ENCODE measurements at places on chromosomes 3 and 15. TPM values are rescaled to one million over a fixed set of nuclear protein-coding genes. Genes with fewer than 3 reads are reported as not detected.

DNA sequence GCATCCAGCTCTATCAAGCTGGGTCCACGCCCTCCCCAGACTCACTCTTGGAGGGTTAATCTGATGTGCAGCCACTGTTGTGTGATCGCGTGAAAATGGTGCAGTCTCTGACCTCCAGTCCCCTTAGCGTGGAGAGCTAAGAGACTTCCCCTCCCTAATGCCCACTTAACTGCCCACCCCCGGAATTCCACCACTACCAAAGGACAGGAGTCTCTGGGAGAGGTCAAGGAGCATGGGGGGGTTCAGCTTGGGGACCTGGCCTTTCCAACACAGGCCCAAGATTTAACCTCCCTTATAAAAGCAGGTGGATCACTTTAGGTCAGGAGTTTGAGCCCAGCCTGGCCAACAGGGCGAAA is 48.8 kb downstream of the CCDC12 start:
- no peak for DNase-seq

CHRD gene
- 0.53 TPM for total RNA-seq

DNA sequence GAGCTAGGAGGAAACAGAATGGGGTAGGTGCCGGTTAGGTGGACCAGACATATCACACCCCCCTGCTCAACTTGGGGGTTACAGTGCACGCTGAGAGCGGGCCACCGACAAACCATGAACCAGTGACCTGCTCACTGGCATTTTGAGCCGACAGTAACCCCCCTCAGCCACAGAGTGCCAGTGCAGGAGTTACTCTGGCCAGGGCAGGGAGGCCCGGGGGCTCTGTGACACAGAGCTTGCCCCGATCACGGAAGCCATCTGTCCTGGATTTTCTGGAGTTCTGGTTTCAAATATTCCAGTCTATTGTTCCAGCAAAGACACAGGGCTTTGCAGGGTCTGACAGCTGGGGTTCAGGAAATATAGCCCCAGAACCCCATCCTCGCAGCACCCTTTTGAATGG is 225.2 kb downstream of the VPS13C start:
- no peak for DNase-seq

C2CD4A gene
- 1.1 TPM for total RNA-seq

- peak; percentile 24 for DNase-seq
Observed at GRCh38 chr3:23396746-23397145, 193.6 kb downstream of the UBE2E2 start.

- no peak for DNase-seq
Observed at GRCh38 chr3:25724948-25725645, 58.1 kb downstream of the NGLY1 start.

AQP9 gene
- total RNA-seq, result not detected

- DNase-seq, result no peak
Observed at GRCh38 chr15:48569591-48570302, 75.8 kb downstream of the FBN1 start.

DNA sequence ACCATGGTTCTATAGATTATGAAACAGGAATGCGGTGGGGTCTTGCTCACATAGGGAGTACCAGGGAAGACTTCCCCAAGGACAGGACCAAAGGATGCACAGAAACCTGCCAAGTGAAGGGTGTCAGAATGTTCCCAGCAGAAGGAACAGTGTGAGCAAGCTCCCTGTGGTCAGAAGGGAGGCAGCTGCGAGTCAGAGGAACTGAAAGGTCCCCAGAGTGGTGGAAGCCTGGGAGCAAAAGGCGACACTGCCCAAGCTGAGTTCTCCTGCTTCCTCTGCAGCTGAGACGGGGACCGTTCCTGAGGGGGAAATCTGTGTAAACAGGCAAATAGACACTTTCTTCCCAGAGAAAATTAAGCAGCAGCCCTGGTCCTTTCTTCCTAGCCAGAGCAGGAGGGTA is 14.2 kb upstream of the SLC6A6 start:
- DNase-seq, result no peak

TP63 gene
- total RNA-seq, result not detected

RPL39L gene
- total RNA-seq, result 16.8 TPM

GPR156 gene
- total RNA-seq, result 0.27 TPM

DNA sequence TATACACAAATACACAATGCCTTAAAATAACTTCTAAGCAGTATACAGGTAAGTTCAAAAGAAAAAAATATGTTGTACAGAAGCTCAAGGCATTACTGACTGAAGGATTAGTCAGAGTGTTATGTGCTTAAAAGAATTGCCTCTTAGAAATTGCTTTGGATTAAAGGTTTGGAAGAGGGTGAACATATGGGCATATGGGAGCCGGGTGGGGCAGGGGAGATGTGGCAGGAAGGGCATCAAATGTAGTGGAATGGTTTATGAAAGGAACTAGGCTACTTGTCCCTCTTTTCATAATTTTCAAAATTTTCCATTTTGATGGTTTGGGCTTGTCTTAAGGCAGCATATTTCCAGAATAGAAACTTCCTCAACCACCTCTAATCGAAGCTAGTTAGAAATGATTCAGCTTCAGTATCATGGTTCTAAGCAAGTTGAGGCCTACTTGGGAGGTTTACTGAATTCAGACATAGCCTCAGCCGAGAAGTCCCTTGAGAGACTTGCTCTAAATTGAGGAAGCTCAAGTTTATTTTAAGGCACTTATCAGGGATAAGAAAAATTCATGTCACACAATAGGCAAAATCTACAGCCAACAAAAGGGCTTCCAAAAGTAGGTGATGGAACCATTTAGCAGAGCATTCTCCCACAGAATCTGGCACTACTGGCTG is 10.1 kb upstream of the GOLGB1 start:
- no peak for DNase-seq

DNA sequence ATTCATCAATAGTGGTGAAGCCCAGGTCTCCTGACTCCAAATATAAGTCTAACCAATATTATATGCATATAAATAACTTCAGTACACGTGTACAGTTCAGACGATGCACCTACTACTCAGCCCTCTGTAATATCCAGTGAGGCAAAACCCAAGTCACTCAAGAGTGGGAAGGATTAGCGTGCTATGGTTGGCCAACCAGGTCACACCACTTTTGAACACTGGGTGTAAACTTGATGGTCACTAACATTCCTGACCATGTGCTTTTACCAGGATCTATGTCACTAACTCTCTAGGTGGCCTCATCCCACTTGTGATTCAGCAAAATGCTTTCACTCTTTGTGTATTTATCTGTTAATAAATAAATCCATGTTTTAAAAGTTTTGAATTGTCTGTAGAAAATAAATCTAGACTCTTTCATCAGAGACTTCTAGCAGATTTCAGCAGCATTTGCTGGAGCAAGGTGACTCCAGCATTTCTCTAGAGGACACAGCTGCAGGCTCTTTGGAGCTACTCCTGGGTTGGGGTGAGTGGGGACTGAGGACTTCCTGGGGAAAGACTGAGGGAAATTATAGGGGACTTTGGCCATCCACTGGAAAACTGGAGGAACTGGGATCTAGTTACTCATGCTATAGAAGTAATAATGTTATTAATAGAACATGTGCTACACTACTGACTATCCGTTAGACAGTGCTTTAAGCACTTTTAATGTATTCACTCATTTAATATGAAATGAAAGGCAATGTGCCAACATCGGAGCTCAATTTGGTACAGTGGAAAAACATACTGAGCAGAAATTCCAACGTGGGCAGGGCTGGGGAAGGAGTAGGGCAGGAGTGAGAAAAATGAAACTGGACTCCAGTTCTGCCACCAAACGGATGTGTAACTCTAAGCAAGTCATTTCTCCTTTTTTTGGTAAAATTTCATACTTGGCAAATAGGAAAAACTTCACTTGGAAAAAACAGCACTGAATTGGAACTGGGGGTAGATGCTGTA is 97.9 kb downstream of the RORA start:
- DNase-seq, result no peak

HHLA2 gene
- not detected for total RNA-seq

CLASP2 gene
- 62.9 TPM for total RNA-seq

GASK1A gene
- not detected for total RNA-seq

DNA sequence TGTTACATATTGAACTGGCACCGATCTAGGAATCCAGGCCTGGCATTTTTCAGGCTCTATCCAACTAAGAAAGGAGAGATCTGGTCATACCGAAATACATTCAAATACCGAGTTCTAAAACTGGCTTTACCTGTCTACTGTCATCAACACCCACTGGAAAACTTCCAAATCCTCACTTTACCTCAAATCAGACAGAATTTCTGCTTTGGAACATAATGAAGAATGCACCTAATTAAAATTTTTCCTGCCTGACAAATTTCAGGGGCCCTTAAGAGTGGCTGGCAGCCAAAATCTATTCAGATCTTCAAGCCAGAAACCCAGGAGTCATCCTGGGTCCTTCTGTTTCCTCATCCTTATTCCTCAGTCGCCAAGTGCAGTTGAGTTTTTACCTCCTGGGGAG is 198.6 kb upstream of the FEZF2 start:
- no peak for DNase-seq

GRCh38 chr15:80060356-80061006 is 1.0 kb downstream of the ZFAND6 start:
- peak; percentile 58 for DNase-seq

ARL6 gene
- total RNA-seq, result 5.8 TPM

DNA sequence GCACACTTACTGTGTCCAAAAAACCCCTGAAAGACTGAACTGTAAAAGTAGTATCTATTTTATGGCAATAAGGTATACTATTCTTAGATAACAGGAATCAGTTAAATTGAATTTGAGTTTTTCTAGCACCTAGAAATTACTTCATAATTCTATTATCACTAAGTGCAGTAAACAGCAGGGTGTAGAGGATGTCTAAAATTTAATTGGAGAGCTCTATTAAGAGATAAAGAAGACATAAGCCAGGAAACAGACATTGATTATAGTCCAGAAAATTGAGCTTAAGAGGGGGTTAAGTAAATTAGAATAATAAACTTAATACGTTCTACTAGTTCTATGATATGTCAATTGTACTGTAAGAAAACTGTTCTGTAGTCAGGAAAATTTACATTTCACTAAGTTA is 403.5 kb upstream of the CBLB start:
- DNase-seq, result no peak

GRCh38 chr3:122890077-122890719 is 95.3 kb downstream of the SLC49A4 start:
- DNase-seq, result peak; percentile 25

GRCh38 chr3:183178833-183179549 is 16.5 kb upstream of the LAMP3 start:
- peak; percentile 37 for DNase-seq

- DNase-seq, result no peak
Observed at GRCh38 chr3:187773233-187774184, 28.2 kb upstream of the BCL6 start.

SI gene
- total RNA-seq, result not detected

GRCh38 chr3:197545571-197545970 is 10.2 kb downstream of the BDH1 start:
- DNase-seq, result no peak

DNA sequence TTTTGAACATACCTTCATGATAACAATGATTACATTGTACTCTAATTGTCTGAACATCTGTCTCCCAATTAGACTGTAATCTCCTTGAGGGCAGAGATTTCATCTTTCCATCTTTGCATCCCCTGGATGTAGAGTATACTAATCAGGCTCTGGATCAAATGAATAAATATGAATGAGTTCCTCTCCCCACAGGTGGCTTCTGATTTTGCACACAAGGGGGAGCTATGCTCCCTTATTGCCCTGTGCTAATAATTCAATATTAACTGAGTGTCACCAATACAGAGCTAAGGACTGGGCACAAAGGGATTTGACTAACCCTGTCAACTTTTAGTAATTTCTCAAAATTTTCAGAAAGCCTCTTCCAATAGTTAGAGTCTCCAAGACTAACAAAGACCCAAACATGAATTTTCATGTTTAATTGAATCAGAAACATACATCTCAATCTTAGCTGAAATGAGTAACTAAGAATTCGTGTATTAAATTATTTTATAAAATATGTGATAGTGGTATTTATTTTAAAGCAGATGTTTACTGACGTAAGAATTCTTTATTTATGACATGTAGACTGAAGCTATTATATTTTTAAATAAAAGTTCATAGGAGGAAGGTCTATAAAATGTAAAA is 3.0 kb downstream of the DUOXA1 start:
- peak; percentile 37 for DNase-seq

DNA sequence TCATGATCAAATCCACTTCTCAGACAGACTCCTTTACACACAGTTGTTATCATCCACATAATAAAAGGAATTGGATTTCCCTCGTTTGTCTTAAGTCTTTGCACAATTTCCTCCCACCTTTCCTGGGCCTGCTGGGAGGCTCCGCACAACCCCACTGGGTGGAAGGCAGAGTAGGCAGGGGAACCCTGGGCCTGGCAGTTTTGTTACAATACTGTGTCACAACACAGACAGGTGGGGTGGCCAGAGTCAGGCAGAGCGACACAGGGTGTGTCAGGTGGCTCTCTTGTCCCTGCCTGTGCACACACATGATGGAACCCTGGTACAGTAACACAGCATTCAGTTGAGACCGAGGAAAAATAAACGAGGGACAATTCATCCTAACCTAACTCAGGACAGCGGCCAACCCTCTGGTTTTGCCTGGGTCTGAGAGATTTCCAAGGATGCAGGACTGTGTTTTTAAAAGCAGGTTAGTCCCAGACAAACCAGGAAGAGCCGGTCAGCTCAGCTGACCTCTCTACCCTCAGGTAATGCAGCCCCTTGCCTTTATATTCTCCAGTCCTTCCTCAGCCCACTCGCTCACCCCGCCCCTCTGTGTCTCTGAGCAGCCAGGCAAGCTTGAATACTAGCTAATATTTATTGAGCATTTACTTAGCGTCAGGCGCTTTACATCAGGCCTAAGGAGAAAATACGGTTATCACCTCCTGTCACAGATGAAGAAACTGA is 8.8 kb upstream of the FAM174B start:
- DNase-seq, result no peak

ADAMTS9 gene
- 22.6 TPM for total RNA-seq

All from endothelial cell of umbilical vein (primary cell).